ENCODE measurements at places on chromosomes 1 and 21.

DNA sequence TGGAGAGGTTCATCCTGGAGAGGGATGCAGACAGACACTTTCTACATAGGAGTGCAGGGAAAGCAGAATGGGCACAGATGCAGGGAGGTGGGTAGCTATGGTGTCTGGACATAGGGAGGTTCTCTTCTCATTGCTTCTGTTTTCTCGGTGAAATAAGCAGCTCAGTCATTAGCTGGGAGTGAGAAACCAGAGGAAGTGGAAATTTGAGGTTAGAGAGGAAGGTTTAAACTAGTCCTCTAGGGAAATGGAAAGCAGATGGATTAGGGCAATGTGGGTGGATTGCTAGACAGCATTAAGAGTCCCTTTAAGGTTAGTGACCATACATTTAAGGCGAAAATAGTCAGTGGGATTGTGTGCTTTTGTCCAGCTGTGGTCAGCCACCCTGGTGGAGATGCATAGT lies 39.6 kb downstream of the MPZL1 start:
- no peak for DNase-seq

DNA sequence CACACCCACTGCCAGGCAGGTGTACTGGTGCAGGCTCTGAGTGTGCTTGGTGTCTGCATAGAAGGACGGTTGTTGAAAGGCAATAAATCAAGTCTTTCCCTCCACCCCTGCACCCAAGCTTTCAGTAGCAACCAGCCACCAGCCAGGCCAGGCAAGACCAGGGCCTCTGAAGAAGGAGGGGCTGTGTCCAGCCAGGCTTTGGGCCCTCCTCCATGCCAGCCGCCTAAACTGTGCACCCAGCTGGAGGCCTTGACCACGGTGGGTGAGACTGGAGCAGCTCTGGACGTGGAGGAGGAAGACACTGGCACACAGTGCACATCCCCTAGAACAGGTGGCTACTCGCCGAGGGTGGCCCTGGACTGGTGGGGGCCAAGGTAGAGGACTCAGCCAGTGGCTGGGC lies 4.9 kb downstream of the OLIG2 start:
- no peak for DNase-seq

GRCh38 chr21:34072145-34073031 lies 990 bp upstream of the MRPS6 start:
- no peak for DNase-seq

GRCh38 chr1:207306603-207307002 lies 14.9 kb upstream of the CD55 start:
- no peak for DNase-seq

DNA sequence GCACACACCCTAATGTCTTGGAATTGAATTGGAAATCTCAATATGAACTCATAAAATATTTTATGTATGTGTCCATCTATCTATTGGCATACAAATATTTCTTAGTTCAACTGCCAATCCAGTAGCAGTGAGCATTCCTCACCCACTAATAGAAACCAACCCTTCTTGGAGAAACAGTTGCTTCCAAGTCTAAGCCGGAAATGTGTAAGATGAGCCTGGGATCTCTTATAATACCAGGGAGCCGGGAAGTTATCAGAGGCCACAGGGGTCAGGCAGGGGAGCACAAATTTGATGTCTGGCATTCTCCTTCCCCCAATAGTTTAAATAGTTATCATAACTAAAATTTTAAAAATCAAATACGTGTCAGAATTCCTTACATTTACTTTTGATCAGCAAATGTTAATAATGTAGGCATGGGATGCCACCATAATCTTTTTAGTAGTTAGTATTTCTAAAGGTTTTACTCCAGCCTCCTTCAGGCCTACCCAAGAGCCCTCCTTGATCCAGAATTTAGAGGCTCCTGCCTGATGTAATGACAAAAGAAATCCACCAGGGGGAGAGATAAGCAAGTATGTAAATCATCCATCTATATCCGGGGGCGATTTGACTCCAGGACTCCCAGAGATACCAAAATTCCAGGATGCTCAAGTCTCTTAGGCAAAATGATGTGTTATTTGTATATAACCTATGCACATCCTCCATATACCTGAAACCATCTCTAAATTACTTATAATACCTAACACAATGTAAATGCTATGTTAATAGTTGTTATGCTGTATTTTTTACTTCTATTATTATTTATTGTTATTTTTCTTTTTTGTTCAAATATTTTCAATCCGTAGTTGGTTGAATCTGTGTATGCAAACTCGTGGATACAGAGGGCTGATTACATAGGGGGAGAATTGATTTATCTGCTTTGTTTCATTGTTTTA lies 218.7 kb upstream of the COA6 start:
- DNase-seq: no peak

DNA sequence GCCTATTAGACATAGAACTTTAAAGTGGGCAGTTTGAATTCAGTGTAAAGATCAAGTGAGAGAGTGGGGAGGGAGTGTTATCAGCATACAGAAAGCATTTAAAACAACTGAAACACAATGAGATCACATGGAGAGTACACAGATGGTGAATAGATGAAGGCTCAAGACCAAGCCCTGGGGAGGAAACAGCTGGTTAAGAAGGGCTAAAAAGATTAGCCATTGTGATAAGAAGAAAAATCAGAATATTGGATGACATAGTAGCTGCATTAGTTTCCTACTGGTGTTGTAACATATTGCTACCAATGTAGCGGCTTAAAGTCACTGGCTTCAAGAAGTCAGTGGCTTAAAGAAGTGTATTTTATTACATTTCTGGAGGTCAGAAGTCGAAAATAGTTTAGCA lies 443.4 kb upstream of the RGS18 start:
- DNase-seq: no peak

DNA sequence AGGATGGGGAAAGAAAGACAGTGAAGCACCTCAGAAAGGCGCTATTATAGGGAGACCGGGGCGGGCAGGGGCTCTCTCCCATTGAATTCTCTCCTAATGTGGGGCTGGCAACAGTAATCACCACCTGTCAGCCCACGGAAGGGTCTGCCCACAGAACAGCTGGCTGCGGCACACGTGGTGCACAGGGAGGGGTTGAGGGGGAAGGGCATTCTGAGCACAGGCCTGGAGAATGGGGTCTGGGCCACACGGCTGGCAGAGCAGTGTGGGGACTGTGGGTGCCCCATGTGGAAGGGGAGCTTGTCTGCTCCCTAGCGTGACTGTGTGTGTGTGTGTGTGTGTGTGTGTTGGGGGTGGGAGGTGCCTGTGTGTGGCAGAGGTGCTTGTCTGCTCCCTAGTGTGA lies 4.1 kb downstream of the OLFML3 start:
- DNase-seq: no peak

- no peak for DNase-seq
These were observed 56.6 kb upstream of the VTCN1 start for GRCh38 chr1:117267232-117267774.

DNA sequence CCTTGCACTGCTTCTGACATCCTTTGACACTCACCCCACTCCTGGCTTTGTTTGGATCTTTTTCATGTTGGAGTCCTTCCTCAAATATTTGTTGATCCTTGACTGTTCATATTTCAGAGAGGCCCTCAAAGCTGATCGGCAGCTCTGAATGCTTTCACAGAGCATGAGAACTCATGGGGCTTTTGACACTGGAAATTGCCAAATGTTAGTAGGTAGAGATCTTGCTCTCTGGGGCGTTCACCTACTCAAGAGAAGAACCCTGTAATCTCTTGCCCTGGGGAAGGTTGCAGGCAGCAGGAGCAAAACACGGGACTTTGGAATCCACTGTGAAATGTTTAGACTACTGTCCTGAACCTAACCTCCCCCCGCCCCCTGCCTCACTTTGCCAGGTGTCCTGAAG lies 67.4 kb upstream of the STUM start:
- no peak for DNase-seq

GRCh38 chr1:57845041-57845440 lies 421.2 kb upstream of the DAB1 start:
- DNase-seq: no peak

GRCh38 chr1:199913318-199913717 lies 114.2 kb upstream of the NR5A2 start:
- DNase-seq: no peak

GRCh38 chr1:19351873-19352272 lies 39.7 kb downstream of the SLC66A1 start:
- no peak for DNase-seq

- no peak for DNase-seq
These were observed 7.9 kb downstream of the WASF2 start for GRCh38 chr1:27481994-27482620.

DNA sequence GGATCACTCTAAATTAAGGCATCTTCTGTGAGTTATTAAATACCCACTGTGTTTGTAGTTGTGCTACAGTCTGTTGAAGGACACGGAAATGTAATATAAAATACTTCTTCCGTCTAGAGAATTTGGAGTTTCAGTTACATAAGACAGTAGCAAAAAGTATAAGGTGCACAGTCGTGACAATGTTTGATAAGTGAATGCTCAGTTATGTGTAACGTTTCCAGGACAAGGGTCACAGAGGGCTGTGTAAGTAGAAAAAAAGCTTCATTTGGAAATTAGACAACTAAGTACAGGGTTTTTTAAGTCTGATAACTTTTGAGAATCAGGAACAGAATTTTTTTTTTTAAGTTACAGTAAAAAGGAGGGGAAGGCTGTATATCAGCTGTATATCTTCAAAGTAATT lies 27.5 kb downstream of the SRSF11 start:
- no peak for DNase-seq

DNA sequence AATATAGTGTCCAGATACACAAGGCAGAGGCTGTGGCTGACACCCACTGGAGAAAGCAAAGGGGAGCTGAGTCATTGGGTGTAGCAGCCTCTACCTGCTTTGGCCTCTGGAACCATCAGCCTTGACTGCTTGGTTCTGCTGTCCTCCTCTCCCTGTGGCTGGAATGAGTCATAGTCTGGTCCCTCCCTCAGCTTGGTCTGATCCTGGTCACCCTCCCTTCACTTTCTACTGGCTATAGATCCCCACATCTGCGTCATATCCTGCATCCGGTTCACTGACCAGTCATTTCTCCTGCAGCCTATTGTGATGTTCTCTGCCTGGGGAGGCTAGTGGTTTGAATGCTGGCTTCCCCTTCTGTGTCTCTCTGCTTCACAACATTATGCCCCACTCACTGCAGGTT lies 372.8 kb upstream of the DAB1 start:
- DNase-seq: no peak

DNA sequence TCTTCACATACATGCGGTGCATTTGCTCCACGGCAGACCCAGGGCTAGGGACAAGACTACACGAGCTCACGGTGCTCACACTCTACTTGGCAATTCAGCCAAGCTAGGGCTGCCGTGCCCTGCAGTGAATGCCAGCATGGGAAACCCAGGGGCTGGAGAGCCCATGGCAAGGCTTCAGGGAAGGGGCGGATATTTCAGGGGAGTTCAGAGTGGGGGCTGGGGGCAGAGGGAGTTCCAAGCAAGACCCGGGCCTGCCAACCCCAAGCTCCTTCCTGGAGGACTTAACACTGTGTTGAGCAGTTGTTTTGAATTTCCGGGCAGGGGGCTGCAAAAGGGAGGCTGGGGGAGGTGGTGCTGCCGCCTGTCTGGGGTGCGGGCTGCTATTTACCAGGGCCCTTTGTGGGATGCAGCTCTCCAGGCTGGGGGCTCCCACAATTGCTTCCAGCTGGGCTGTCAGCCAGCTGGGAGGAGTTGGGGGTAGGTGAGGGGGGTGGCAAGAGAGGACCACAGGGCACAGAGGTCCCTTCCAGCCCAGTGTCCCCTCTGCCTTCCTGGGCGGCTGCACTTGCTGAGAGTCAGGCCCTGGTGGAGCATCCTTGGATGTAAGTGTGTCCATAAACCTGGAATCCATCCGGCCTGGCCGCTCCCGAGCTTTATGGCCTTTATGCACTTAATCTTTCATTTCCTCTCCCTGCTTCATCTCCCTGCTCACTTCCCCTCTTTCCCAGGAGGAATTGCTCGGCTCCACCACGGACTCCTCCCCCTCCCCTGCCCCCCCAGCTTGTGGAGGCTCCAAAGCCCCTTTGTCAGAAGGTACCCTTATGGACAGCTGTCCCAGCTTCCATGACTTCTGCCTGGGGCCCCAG lies 55.8 kb upstream of the SSBP3 start:
- DNase-seq: no peak

GRCh38 chr21:35681946-35682345 lies 378.4 kb downstream of the SETD4 start:
- no peak for DNase-seq

DNA sequence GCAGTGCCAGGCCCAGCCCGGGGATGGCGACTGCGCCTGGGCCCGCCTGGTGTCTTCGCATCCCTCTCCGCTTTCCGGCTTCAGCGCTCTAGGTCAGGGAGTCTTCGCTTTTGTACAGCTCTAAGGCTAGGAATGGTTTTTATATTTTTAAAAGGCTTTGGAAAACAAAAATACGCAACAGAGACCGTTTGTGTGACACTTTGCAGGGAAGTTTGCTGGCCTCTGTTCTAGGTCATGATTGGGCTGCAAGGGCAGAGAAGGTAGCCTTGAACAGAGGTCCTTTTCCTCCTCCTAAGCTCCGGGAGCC lies 719 bp downstream of the SOD1 start:
- no peak for DNase-seq

DNA sequence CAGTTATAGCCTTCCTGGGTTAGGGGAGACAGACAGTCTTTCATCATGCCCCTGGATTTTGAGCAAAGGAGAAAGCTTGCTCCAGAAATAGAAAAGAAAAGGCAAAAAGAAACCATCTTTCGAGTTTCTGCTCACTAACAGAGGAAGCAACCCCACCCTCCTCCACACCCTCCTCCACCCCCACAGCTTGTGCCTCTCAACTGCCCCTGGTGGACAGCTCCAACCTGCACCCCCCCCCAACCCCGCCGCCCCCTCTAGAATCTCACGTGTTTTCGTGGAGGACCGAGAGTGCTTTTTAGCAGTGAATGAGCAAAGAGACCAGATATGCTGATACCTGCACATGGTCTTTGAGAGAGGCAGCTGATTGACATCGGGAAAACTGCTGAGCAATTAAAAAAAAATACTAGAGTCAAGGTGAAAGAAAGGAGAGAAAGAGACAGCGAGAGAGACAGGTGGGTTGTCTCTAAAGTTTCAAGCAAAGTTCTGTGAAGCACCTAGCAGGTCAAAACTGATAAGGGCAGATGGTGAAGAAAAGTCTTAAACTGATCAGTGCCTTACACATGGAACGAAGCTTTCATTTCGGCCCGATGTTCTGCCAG lies 358.3 kb downstream of the KIF26B start:
- DNase-seq: no peak

- no peak for DNase-seq
These were observed 45.7 kb downstream of the ZC3H11B start for GRCh38 chr1:219566951-219567947.

GRCh38 chr1:3545363-3546047 lies 65.8 kb downstream of the MEGF6 start:
- DNase-seq: no peak

DNA sequence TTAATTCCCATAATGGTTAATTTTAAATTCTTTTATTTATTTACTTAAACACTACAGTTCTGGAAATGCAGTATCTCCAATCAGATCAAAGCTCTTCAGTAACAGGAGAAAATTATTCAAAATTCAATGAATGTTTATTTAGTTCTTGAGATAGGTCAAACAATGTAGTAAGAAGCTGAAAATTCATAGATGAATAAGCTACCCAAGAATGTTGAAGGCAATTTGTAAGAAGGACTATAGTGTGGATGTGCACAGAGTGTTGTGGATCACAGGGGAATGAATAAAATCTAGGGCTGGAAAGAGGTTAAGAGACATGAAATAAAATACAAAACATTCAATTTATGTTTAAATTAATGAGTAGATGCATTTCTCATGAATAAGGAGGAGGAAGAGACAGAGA lies 72.0 kb downstream of the OLFM3 start:
- no peak for DNase-seq

All from activated CD8-positive, alpha-beta memory T cell treated with anti-CD3 and anti-CD28 coated beads for 1 hour (primary cell).